ENCODE measurements at places on chromosomes 5 and 9. TPM values are rescaled to one million over a fixed set of nuclear protein-coding genes. Genes with fewer than 3 reads are reported as not detected.

DNA sequence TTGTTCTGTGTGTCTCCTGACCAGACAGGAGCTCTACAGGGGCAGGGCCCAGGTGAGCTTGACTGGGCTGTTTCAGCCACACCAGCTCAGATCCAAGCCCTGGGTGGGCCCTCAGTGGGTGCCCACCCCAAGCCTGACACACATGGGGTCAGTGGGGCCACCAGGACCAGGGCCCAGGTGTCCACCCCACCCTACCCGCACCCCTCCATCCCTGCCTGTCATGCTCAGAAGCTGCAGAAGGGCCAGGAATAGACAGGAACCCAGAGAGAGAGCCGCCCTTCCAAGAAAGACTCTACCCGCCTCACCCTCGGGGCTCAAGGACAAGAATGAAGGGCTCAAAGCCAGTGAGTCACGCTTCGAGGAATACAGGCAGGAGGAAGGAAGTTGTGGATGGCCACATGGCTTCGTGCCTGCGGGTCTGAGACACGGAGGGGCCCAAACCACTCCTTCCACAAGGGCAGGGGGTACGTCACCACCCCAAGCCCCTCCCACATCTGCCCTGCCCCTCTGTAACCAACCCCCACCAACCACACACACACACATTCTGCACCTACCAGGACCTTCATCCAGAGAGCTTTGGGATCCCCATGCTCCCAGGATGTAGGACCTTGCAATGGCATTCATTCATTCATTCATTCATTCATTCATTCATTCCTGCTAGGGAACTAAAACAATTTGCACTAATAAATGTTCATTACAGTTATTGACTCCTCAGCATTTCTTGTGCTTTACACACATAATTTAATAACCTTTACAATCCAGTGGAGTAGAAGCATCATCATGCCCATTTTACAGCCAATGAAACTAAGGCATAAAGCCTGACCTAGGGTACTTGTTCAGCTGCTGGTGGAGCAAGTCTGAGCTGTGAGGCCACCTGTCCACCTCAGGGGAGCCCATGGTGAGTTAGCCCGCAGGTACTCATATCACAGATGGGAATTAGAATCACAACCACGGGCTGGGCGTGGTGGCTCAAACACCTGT is 55.9 kb upstream of the STXBP1 start:
- peak; percentile 91 for DNase-seq
- H3K27ac ChIP-seq, result peak overlapping the region; percentile 43
- H3K27me3 ChIP-seq, result no peaks in the 10 kb centered on the region
- peaks cover under 1% of the 10 kb centered on the region for H3K4me1 ChIP-seq
- no peak overlapping the region for H3K4me3 ChIP-seq

DNA sequence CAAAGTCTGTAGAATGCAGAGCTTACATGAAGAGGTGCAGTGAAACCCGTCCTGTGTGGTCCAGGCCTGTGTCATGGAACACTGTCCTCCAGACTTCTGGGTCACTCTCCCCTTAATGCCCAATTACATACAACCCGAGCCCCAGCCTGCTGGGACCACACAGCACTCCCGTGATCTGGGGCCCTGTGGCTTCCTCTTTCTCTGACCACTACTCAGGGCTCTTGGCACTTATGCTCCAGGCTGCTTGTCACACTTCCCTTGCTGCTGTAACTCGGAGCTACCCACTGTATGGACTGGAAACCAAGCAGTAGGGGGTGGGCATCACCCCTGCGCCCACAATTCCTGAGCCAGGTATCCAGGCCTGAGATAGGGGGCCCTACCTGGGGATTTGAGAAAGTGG is 10.3 kb upstream of the IL3 start:
- no peaks in the 10 kb centered on the region for H3K4me1 ChIP-seq
- no peaks in the 10 kb centered on the region for H3K27me3 ChIP-seq
- DNase-seq, result peak; percentile 82
- H3K36me3 ChIP-seq, result no peaks in the 10 kb centered on the region
- no peak overlapping the region for H3K4me3 ChIP-seq
- no peak overlapping the region for H3K27ac ChIP-seq

DNA sequence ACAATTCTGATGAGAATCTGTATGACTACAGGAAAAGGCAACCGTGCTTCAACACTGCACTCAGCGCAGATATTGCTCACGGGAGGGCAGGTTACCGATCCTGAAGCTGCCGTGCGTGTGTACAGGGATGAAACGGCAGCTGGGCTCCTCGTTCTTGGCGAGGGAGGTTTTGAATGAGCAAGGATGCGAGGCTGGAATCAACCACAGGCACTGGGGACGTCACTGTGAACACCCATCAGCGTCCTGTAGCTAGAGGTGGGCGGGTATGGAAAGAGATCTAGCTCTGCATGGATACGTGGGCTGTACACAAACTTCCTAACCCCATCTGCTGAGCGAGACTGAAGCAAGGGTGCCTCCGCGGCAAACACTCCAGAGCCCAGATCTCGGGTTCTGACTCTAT is 84.3 kb upstream of the COL5A1 start:
- no peak overlapping the region for H3K4me3 ChIP-seq
- H3K36me3 ChIP-seq, result no peaks in the 10 kb centered on the region
- H3K4me1 ChIP-seq, result no peaks in the 10 kb centered on the region
- H3K27ac ChIP-seq, result no peak overlapping the region
- H3K27me3 ChIP-seq, result no peaks in the 10 kb centered on the region
- peak; percentile 21 for DNase-seq

DNA sequence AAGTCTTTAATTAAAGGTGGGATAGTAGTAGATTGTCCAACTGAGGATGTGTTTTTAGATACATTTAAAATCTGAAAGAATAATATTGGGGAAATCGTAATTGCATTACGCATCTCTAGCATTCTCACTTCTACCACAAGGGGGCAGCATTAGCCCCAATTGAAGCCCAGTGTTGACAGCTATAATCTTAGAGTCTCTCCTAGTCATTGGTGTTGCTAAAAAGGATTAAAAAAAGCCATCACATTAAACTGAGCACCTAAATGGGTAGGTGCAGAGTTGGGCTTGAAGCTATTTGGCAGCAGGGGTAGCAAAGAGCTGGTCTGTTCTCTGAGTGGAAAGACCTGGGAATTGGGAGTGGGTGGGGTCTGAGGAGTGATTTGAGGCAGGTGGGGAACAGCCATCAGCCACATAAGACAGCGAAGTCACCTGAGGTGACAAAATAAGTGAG is 177.2 kb downstream of the OSTF1 start:
- H3K4me3 ChIP-seq, result no peak overlapping the region
- no peak for DNase-seq
- H3K4me1 ChIP-seq, result peaks cover 3% of the 10 kb centered on the region
- no peaks in the 10 kb centered on the region for H3K27me3 ChIP-seq
- H3K36me3 ChIP-seq, result no peaks in the 10 kb centered on the region

The KLHL3 gene
- polyA plus RNA-seq, result 3.2 TPM

The OR1N2 gene
- not detected for polyA plus RNA-seq

The PHF24 gene
- not detected for polyA plus RNA-seq

- DNase-seq, result no peak
- H3K36me3 ChIP-seq, result no peaks in the 10 kb centered on the region
- H3K4me3 ChIP-seq, result no peak overlapping the region
- H3K27me3 ChIP-seq, result no peaks in the 10 kb centered on the region
- H3K4me1 ChIP-seq, result no peaks in the 10 kb centered on the region
Observed at GRCh38 chr5:67971223-67971830, 244.2 kb upstream of the PIK3R1 start.
